ENCODE measurements at places on chromosomes 1 and 21.

- peak; percentile 23 for DNase-seq
These were observed 1.4 kb upstream of the VAMP4 start for GRCh38 chr1:171743081-171743870.

GRCh38 chr1:204703826-204704612 lies 18.5 kb upstream of the LRRN2 start:
- no peak for DNase-seq

GRCh38 chr1:54358503-54359168 lies 47.6 kb downstream of the SSBP3 start:
- no peak for DNase-seq

DNA sequence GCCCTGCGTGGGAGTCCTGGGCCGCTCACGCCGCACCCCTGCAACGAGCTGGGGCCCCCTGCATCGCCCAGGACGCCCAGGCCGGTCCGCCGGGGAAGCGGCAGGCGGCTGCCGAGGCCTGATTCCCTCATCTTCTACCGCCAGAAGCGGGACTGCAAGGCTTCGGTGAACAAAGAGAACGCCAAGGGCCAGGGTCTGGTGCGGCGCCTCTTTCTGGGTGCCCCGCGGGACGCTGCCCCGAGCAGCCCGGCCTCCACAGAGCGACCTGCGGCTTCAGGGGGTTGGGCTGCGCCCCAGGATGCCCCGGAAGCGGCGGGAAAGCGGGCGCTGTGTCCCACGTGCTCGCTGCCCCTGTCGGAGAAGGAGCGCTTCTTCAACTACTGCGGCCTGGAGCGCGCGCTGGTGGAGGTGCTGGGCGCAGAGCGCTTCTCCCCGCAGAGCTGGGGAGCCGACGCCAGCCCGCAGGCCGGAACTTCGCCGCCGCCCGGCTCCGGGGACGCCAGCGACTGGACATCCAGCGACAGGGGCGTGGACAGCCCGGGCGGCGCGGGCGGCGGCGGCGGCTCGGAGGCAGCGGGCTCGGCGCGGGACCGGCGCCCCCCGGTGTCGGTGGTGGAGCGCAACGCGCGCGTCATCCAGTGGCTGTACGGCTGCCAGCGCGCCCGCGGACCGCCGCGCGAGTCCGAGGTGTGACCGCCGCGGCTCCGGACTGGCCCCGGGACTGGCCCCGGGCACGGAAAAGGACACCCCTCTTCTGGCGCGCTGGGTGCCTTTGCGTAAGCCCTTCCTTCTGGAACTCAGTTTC lies 2.7 kb downstream of the FAM110D start:
- DNase-seq: no peak

DNA sequence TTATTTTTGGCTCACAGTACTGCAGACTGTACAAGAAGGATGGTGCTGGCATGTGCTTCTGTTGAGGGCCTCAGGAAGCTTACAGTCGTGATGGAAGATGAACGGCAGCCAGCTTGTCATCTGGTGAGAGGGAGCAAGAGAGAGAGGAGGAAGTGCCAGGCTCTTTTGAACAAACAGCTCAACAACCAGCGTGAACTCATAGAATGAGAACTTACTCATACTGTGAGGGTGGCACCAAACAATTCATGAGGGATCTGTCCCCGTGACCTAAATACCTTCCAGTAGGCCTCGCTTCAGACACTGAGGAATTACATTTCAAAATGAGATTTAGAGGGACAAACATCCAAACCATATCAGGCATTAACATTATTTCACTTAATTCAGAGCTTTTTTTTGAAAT lies 84.7 kb downstream of the PKN2 start:
- no peak for DNase-seq

DNA sequence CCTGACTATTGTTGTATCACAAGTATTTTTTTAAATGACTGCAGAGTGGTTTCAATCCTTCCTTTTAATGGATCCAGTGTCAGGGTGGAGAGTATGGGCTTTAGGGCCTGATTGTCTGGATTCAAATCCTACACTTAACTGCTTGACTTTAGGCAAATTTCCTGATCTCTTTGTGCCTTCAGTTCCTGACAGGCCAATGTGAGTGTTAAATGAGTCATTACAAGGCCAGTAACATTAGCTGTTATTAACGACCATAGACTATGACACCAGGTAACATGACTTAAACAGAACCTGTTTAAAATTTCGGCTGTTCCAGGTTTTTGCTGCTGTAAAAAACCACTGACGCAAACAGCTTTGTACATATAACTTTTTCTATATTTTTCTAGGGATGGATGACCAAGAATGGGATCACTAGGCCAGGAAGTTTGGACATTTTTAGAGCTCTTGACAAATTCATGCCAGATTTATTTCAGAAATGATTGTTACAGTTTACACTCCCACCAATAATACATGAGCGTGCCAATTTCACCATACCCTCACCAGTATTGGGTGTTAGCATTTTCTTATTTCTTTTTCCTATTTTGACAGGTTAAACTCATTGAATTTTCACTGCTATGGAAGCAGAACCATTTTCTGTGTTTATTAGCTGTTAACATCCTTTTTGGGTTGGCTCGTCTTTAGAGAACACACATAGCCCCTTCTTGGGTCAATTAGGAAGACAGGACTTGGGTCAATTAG lies 11.3 kb downstream of the ZNF362 start:
- DNase-seq: no peak

GRCh38 chr1:29113413-29114117 lies 10.1 kb downstream of the TMEM200B start:
- DNase-seq: no peak

GRCh38 chr1:7962014-7962335 lies 464 bp downstream of the PARK7 start:
- no peak for DNase-seq

DNA sequence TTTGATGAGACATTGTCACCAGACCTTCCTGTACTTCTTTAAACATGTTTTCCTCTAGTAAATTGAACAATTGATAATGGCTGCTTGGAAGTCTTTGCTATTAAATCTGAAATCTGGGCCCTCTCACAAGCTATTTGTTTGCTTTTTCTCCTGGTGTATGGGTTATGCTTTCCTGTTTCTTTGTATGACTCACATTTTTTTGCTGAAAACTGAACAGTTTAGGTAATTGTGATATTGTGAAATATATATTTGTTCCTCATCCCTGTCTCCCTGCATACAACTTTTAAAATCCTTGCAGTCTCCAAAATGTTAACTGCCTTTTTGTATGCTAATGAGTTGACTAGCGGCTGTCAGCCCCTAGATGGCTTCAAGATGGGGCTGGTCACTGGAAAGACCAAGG lies 61.6 kb downstream of the MAP3K21 start:
- DNase-seq: no peak

DNA sequence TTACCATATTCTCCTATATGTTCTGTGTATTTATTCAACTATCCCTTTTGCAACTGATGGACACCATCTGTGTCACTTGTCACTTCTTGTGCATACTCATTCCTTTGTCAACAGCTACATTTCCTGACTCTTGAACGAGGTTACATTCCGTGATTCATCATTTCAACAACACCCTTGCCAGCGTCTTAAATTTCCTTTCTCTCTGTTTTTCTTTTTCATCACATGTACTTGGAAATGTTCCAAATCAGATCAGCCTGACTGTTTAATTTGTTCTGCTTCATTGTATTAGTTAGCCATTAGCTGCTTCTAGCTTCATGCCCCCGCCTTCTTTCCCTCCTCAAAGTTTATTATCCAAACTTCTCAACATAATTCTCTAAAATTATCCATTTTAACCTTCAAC lies 173.0 kb downstream of the ADGRL4 start:
- DNase-seq: peak; percentile 18

DNA sequence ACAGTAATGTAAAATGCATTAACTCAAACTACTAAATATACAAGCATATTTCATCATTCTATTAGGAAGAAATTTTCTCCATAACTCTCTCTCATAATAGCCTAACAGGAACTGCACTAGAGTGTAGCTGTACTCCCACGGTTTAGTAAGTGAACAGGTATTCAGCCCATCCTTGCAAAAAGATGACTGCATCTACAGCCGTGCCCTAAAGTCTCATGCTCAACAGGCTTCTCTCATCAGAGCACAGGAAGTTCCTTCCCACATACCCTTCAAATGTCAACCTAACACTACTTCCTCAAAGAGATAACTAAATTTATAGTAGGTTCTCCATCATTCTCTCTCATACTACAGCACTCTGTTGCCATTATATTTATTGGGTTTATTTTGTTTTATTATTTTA lies 251.6 kb downstream of the AKT3 start:
- DNase-seq: peak; percentile 11

GRCh38 chr21:41090981-41091380 lies 77.0 kb upstream of the BACE2 start:
- no peak for DNase-seq

DNA sequence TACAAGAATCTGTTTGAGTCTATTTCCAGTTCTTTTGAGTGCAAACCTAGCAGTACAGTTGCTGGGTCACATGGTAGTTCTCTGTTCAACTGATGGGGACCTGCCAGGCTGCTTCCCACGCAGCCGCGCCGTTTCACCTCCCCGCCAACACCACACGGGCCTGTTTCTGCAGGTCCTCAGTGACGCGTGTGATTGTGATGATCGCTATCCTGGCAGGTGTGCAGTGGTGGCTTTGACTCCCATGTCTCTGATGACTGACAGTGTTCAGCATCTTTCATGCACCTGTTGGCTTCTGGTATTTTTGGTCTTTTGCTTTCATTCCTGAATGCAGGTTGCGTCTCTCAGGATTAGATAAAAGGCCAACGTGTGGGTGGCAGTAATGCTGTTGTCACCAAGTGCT lies 41.6 kb downstream of the FAAP20 start:
- DNase-seq: no peak

DNA sequence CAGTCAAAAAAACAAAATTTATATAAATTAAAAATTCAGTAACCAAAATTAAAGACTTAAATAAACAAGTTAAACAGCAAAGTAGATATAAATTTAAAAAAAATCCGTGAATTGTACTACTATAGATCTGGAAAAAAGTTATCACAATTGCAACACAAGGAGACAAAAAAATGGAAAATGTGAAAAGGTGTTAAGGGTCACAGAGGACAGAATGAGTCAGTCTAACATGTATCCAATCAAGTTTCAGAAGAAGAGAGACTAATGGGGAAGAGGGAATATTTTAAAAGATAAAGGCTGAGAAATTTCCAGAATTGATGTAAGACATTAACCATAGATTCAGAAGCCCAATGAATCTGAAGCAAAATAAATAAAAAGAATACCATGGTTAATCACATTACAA lies 46.0 kb downstream of the USP24 start:
- DNase-seq: no peak

DNA sequence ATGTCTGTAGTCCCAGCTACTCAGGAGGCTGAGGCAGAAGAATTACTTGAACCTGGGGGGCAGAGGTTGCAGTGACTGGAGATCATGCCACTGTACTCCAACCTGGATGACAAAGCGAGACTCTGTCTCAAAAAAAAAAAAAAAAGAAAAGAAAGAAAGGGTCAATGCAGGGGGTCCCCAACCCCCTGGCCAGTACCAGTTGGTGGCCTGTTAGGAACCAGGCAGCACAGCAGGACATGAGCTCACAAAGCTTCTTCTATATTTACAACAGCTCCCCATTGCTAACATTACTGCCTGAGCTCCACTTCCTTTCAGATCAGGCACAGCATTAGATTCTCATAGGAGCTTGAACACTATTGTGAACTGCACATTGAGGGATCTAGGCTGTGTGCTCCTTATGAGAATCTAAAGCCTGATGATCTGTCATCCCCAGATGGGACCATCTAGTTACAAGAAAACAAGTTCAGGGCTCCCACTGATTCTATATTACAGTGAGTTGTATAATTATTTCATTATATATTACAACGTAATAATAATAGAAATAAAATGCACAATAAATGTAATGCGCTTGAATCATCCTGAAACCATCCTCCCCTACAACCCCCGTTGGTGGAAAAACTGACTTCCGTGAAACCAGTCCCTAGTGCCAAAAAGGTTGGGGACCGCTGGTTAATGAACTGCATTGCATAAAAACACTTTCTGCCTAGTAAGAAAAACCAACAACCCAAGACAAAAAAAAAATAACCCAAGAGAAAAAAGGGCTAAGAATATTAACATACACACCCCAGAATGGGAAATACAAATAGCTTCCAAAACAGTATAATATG lies 2.8 kb downstream of the ZBTB8OS start:
- DNase-seq: no peak

GRCh38 chr1:52237430-52237829 lies 95.5 kb downstream of the ZFYVE9 start:
- DNase-seq: peak; percentile 20

DNA sequence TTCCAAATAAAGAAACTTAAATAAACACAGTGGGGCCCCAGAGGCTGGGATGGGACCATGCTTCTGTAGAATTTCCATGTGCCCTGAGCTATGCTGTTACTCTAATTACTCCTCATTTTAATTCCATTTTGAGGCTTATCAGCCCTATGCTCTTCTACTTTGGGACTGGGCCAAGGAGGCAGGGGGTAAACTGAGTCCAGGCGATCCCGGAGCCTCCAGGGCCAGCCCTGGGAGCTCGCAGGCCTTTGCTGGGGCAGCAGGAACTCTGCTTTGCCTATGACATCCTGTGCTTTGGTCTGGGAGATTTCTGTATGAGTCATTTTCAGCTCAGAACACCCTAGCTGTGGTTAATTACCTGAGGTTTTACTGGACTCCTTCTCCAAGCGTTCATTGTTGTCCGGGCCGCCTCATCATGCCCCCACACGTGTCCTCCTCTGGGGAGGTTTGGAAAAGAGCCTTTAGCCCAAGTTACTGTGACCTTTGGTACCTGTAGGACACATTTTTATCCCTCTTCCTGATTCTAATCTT lies 95.7 kb downstream of the RHOU start:
- DNase-seq: peak; percentile 34

- no peak for DNase-seq
These were observed 11.0 kb downstream of the AGTRAP start for GRCh38 chr1:11746795-11747487.

GRCh38 chr1:183966487-183966886 lies 71.0 kb downstream of the COLGALT2 start:
- DNase-seq: no peak

DNA sequence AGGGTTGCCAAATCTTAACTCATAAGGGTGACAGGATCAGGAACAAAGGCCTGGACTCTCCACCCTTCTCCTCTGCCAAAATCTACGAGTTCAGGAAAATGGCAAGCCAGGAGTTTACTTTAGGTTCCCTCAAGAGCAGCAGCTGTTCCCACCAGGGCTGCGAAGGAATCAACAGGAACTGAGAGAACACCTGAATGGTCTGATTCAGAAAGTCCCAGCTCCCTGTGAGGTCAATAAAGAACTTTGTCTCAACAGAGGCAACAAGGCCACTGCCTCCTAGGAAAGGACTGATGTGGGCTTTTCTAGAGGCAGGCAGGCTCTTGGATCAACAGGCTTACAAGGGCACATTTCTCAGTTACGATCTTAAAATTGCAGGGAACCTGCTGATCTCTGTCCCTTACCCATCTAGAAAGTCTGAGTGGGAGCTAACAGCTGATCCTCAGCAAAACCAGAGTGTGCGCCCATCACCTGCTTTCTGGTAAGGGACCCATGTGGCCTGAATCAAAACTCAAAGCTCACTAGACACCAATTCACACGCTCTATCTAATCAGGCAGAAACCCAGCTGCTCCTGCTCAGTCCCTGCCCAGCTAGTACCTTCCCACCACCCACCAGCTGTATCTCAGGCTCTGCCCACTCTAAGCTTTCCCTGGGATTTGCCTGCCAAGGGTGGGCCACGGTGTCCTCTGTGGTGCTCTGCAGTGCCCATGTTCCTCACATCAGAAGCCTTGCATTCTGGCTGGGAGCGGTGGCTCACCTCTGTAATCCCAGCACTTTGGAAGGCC lies 83.1 kb downstream of the CAPZB start:
- DNase-seq: no peak

GRCh38 chr21:44753357-44753756 lies 42.0 kb upstream of the TSPEAR start:
- DNase-seq: no peak
